Substantia nigra (tissue), 51 donors: ENCODE measurements at places on chromosomes 6 and 20.
A peak's percentile ranks its signal among the peaks of the same experiment; 100 is the strongest.

GRCh38 chr6:12535586-12536314 lies 180.8 kb upstream of the PHACTR1 start:
- DNase-seq: no peak

- no peak for DNase-seq
These were observed 56.3 kb downstream of the PREX1 start for GRCh38 chr20:48771542-48771941.

GRCh38 chr6:102766963-102767362 lies 1373.5 kb downstream of the GRIK2 start:
- DNase-seq: no peak

- DNase-seq: no peak
These were observed 84.4 kb downstream of the SLX4IP start for GRCh38 chr20:10519361-10520046.

DNA sequence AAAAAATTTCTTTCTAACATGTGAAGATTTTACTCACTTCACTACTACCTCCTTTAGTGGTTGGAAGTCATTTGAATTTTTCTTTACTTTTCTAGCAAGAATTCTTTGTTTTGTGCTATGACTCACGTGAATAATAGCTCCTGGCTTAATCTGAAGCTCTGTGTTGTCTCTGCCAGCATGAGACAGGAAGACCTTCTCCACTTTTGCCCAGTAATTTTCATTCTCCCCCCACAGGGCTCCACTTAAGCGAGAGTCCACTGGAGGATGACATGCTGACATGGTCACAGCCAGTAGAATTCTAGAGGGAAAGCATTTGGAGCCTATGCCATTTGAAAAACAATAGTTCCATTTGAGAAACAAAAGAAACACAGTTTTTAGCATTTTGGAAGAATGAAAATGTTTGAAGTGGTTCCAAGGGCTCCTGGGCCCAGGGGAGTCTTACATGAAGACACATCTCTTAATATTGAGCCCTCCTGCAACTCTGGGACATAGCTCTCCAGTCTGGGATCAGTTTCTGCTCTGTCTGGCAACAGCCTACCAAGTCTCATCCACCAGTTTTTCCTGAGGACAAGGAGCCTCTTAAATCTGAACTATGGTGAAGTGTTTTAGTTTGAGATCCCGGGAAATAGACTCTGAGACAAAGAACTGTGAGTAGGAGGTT lies 231.4 kb downstream of the PAX1 start:
- DNase-seq: no peak

GRCh38 chr6:106085692-106085983 lies 498 bp upstream of the PRDM1 start:
- no peak for DNase-seq

GRCh38 chr6:169799474-169799926 lies 48.1 kb downstream of the ERMARD start:
- no peak for DNase-seq

DNA sequence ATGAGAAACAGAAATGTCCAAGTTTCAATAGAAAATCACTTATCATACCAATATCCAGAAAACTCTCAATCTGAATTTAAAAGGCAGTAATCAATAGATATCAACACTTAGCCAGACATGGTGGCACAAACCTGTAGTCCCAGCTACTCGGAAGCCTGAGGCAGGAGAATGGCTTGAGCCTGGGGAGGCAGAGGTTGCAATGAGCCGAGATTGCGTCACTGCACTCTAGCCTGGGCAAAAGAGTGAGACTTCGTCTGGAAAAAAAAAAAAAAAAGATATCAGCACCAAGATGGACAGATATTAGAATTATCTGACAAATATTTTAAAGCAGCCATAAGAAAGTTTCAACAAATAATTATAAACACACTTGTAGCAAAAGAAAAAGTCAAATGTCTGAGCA lies 47.0 kb downstream of the TCP11 start:
- DNase-seq: no peak

DNA sequence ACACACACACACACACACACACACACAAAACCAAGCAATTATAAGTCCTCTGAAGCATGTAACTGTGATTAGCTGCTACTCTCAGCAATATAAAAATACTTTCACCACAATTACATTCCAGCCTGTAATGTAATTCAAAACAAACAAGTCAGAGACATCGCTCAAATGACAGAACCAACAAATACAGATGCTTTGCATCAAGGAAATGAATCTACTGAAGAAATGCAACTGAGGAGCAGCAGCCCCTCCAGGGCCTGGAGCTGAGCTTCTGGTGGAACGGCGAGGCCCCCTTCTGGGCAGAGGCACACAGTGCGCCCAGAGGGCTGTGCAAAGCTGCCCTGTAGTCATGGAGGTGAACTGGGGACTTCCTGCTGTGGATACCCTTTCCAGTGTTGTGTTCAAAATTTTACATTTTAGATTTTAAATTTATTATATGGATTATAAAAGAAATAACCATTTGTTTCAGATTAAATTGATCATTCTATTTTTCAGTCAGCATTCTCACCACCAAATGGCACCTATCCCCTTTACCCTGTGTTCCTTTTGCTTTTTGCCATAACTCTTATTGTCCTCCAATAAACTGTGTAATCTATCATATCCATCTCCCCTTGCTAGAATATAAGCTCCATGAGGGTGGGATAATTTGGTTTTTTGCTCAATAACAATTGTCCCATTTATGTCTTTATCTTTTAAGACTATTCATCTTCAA lies 23.2 kb downstream of the ADAT2 start:
- peak; percentile 67 for DNase-seq

- no peak for DNase-seq
These were observed 36.7 kb downstream of the LRFN2 start for GRCh38 chr6:40550202-40551101.

GRCh38 chr20:13331536-13331935 lies 110.5 kb downstream of the ISM1 start:
- DNase-seq: no peak

GRCh38 chr6:37130704-37131103 lies 39.2 kb upstream of the PIM1 start:
- no peak for DNase-seq
